ENCODE measurements at places on chromosomes 11 and 22.

GRCh38 chr11:40271361-40271760 is 1188.1 kb downstream of the LRRC4C start:
- no peak for DNase-seq

- DNase-seq: no peak
Observed at GRCh38 chr22:48756146-48757111, 1071.2 kb downstream of the BRD1 start.

- no peak for DNase-seq
Observed at GRCh38 chr22:29625090-29625825, 21.8 kb downstream of the NF2 start.

GRCh38 chr22:36331306-36331911 is 56.4 kb downstream of the MYH9 start:
- peak; percentile 36 for DNase-seq

All from activated naive CD8-positive, alpha-beta T cell treated with anti-CD3 and anti-CD28 coated beads, Interleukin-2, amount 50 U/mL, for 16 hours (primary cell).